ENCODE measurements at places on chromosomes 7 and 10. TPM values are rescaled to one million over a fixed set of nuclear protein-coding genes. Genes with fewer than 3 reads are reported as not detected.

DNA sequence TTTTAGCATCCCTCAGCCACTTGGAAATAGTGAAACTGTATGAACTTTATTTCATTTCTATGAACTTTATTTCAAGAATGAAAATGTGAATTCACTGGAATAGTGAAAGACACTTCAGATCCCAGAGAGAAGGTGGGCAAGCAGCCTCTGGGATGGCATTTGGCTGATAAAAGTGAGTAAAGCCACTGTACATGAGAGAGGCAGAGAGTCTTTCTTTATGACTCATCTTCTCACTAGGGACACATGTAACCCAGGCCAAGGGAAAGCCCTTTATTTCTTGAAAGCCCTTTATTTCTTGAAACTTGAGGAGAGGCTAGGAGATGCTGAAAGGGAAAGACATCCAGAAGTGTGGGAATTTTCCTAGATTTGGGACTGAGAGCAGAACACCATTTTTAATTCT is 148.9 kb upstream of the SMIM30 start:
- H3K4me1 ChIP-seq: no peaks in the 10 kb centered on the region
- no peak for DNase-seq
- no peaks in the 10 kb centered on the region for H3K27me3 ChIP-seq
- no peak overlapping the region for H3K4me3 ChIP-seq
- H3K27ac ChIP-seq: no peak overlapping the region

Gene ABCF2
- 27.1 TPM for total RNA-seq

Gene OLAH
- not detected for total RNA-seq

DNA sequence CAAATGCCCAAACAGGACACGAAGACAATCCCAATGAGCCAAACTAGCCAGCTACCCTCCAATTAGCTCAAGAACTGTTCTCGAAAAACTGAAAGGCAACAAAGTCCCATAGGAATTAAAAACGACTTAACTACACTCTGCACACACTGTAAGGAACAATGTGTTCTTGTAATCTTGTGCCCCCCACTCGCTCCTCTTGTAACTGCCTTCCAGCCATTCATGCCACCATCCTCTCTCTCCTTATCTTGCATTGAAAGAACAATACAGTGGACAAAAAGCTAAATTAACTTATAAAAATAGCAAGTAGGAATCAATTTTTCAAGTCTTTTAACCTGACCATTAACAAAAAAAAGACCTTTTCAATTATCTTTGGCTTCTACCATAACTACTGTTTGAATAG is 2.9 kb downstream of the CYTH3 start:
- peaks cover 19% of the 10 kb centered on the region for H3K4me1 ChIP-seq
- DNase-seq: no peak
- no peak overlapping the region for H3K4me3 ChIP-seq
- H3K27ac ChIP-seq: no peak overlapping the region
- no peaks in the 10 kb centered on the region for H3K36me3 ChIP-seq

Gene CNPY1
- total RNA-seq: not detected

GRCh38 chr10:15427843-15428414 is 56.8 kb upstream of the FAM171A1 start:
- H3K4me1 ChIP-seq: no peaks in the 10 kb centered on the region
- no peak for DNase-seq
- no peak overlapping the region for H3K4me3 ChIP-seq
- no peaks in the 10 kb centered on the region for H3K36me3 ChIP-seq

GRCh38 chr7:601595-602340 is 82.1 kb upstream of the PDGFA start:
- H3K27me3 ChIP-seq: no peaks in the 10 kb centered on the region
- H3K4me3 ChIP-seq: no peak overlapping the region
- H3K4me1 ChIP-seq: peaks cover 33% of the 10 kb centered on the region
- peak overlapping the region; percentile 81 for H3K27ac ChIP-seq

DNA sequence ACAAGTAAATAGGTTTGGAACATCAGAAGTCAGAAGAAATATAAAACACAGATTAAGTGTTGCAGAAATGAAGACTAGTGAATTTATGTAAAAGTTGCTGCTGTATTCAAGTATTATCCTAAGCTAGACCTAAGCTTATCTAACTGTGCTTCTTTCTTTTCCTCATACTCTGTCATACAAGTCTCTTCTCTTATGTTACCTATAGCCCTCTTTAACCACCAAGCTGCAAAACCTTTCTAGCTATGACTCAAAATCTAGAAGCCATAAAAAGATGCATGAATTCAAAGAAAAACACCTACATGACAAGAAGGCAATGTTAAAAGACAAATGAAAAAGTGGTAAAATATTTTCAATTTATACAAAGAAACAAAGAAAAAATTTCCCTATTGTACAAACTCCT is 23.0 kb downstream of the DENND11 start:
- H3K36me3 ChIP-seq: peaks cover 4% of the 10 kb centered on the region
- no peaks in the 10 kb centered on the region for H3K4me1 ChIP-seq
- no peak overlapping the region for H3K27ac ChIP-seq
- H3K4me3 ChIP-seq: no peak overlapping the region

Gene CHAT
- not detected for total RNA-seq

DNA sequence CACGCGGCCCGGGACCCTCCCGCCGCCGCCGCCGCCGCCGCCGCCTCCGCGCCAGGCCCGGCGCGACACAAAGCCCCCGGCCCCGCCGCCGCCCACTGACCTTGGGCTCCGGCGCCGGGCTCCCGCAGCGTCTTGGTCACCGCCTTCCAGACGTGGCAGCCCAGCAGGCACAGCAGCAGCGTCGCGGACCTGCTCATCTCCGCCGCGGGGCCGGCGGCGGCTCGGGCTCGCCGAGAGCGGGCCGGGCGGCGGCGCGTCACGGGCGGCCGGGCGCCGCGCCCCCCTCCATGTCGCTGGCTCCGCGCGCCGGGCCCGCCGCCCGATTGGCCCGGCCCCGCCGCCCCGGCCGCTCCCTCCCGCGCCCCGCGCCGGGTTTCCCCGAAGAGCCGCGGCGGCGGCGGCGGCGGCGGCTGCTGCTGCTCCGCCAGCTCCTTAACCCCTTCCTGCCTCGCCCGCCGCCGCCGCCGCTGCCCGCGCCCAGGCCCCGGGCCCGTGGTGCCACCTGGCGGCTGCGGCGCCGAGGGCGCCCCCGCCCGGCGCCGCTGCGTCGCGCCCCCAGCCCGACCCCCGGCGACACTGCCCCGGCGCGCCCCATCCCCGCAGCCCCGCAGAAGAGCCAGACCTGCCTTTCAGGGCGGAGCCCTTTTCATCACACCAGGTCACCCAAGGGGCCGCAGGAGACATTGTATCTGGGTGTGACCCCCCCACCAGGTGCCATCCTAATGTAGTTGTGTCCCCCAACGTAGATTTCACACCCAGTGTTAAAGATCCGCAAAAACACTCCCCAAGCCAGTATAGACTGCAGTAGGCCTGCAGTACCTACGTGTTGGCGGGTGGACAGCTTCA is at the start of gene FAM171A1:
TSS of gene FAM171A1 (minus strand) at position 434 of the 846 bp plus-strand sequence. CDS start at position 197, 237 bp downstream.
- no peak within 1 kb of the TSS for H3K4me3 ChIP-seq
- peak; percentile 44 for DNase-seq
- no peak within 1 kb of the TSS for H3K27ac ChIP-seq
- peaks cover 2% of the 10 kb centered on the region for H3K27me3 ChIP-seq
- H3K4me1 ChIP-seq: peaks cover 7% of the 10 kb centered on the region
- no peaks in the 10 kb centered on the region for H3K36me3 ChIP-seq

DNA sequence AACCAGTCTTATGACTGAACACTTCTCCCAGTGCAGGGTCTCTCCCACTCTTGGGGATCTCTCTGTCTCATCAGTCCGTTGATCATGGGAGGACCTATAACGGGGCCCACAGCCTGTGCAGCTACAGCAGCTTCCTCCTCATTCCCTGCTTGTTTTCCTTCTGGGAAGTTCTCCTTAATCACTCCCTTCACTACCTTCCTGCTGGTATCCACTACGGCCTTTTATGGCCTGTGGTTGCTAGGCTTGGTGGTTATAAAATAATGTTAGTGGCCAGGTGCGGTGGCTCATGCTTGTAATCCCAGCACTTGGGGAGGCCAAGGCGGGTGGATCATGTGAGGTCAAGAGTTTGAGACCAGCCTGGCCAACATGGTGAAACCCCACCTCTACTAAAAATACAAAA is 3.5 kb upstream of the ZNF282 start:
- H3K27me3 ChIP-seq: no peaks in the 10 kb centered on the region
- no peak for DNase-seq
- no peaks in the 10 kb centered on the region for H3K36me3 ChIP-seq
- no peak overlapping the region for H3K4me3 ChIP-seq

GRCh38 chr10:50420196-50420595 is 168.9 kb upstream of the ASAH2 start:
- no peak overlapping the region for H3K4me3 ChIP-seq
- H3K27me3 ChIP-seq: no peaks in the 10 kb centered on the region

- H3K4me3 ChIP-seq: no peak overlapping the region
- no peaks in the 10 kb centered on the region for H3K27me3 ChIP-seq
- no peaks in the 10 kb centered on the region for H3K36me3 ChIP-seq
- DNase-seq: no peak
- no peak overlapping the region for H3K27ac ChIP-seq
These were observed 45.4 kb downstream of the PPIF start for GRCh38 chr10:79392506-79393176.

GRCh38 chr7:5005066-5005465 is 40.6 kb upstream of the RBAK start:
- no peak overlapping the region for H3K27ac ChIP-seq
- no peak for DNase-seq
- H3K36me3 ChIP-seq: peaks cover 9% of the 10 kb centered on the region
- no peaks in the 10 kb centered on the region for H3K27me3 ChIP-seq
- no peak overlapping the region for H3K4me3 ChIP-seq

- no peaks in the 10 kb centered on the region for H3K36me3 ChIP-seq
- H3K27ac ChIP-seq: no peak overlapping the region
- H3K4me3 ChIP-seq: no peak overlapping the region
These were observed 371.6 kb downstream of the RPS24 start for GRCh38 chr10:78405231-78405630.

DNA sequence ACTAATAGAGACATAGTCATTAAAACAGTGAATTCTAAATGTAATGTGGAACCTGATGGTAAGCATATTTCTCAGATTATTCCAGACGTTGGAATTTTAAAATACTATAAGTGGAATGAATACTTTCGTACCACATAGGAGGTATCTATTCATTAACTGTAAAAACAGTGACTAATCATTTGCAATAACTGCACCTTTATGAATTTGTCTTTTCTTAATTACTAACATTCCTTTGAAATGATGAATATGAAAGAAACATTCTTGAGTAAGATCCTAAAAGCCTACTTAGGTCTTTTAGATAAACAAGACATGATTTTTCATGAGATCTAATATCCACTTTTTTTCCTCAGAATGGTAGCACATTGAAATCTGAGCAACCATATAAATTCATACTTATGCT is 549.0 kb upstream of the LRRN3 start:
- no peaks in the 10 kb centered on the region for H3K4me1 ChIP-seq
- DNase-seq: no peak
- H3K27me3 ChIP-seq: no peaks in the 10 kb centered on the region
- no peaks in the 10 kb centered on the region for H3K36me3 ChIP-seq
- H3K27ac ChIP-seq: no peak overlapping the region
- no peak overlapping the region for H3K4me3 ChIP-seq

DNA sequence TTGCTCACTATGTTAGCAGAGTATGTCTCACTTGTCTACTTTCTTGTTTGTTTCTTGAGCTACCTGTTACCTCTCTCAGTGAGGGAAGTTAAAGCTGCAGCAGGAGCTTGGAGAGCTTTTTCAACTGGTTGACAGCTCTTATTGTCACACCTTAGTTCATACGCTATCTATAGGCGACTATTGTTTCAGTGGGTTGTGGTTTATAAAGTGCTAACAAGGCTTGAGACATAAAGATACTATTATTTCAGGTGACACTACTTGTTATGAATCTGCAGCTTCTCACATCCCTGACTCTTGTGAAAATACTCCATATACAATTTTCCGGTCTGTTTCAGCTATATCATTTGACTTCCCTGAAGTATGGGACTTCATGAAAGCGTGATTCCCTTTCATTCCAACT is 167.4 kb downstream of the CSTF2T start:
- no peaks in the 10 kb centered on the region for H3K4me1 ChIP-seq
- H3K27me3 ChIP-seq: no peaks in the 10 kb centered on the region
- no peaks in the 10 kb centered on the region for H3K36me3 ChIP-seq

DNA sequence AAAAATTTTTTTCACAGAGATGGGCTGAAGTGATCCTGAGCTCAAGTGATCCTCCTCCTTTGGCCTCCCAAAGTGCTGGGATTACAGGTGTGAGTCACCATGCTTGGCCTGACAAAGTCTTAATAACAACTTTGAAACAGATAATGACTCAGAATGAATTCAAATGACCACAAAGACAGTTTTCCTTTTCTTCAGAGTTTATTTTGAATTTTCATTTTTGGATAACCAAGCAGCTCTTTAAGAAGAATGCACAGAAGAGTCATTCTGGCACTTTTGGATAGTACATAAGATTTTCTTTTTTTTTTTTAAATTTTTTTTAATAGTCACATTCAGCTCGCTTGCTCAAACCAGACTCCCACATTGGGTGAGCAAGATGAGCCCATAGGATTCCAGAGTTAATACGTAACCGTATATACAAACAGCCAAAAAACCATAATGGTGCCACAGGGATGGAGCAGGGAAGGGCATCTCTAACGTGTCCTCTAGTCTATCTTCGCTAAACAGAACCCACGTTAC is 43.0 kb upstream of the NMT2 start:
- no peaks in the 10 kb centered on the region for H3K36me3 ChIP-seq
- DNase-seq: no peak
- H3K27me3 ChIP-seq: no peaks in the 10 kb centered on the region
- H3K27ac ChIP-seq: no peak overlapping the region
- H3K4me3 ChIP-seq: no peak overlapping the region

GRCh38 chr10:103856797-103857170 is 1.4 kb upstream of the SH3PXD2A start:
- peaks cover 43% of the 10 kb centered on the region for H3K27me3 ChIP-seq
- no peak overlapping the region for H3K27ac ChIP-seq
- DNase-seq: no peak
- H3K4me3 ChIP-seq: no peak overlapping the region
- H3K36me3 ChIP-seq: no peaks in the 10 kb centered on the region
- peaks cover 18% of the 10 kb centered on the region for H3K4me1 ChIP-seq

Gene SLC13A1
- 0.10 TPM for total RNA-seq

DNA sequence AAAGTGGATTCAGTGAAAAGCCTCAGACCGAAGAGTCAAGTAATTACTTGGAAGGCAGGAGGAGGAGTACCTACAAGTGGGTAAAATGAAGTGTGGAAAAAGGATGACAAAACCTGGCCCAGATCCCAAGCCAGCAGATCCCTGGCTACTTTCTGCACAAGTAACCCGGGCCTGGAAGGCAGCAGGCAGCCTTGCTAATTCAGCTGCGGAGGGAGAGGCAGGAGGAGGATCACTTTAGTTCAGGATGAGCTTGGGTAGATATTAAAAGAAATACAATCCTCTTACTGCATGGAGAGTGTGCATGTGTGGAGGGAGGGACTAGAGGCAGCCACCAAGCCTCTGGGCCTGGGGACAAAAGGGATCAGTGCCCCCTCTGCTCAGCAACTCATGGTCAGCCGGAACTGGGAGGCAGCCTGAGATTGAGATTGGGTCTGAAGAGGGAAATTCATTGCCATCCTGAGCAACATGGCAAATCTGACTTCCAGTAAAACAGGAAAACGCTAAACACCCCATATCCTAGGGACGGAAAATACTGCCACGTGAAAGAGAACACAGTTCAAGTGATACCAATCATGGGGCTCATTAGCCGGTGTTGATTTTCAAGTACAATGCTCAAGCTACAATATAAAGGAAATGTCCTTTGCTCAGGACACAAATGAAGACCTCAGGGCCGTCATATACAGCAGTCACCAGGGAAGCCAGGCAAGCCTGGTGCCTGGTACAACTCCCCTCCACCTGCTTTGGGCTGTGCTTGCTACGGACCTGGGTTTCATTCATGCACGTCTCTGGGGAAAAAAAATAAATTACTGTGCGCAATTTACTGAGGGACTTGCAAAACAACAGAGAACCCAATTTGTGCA is 1.3 kb downstream of the AMPH start:
- no peaks in the 10 kb centered on the region for H3K36me3 ChIP-seq
- DNase-seq: no peak
- H3K4me1 ChIP-seq: peaks cover 4% of the 10 kb centered on the region
- no peaks in the 10 kb centered on the region for H3K27me3 ChIP-seq
